Right forelimb (tissue), 1 donor: ENCODE measurements at places on chromosomes 2 and 18.
A peak's percentile ranks its signal among the peaks of the same experiment; 100 is the strongest.

- peak; percentile 69 for DNase-seq
These were observed 16.4 kb upstream of the HNMT start for GRCh38 chr2:137947728-137948336.

GRCh38 chr2:48287976-48288375, 242.0 kb upstream of the STON1 start:
- DNase-seq: no peak

GRCh38 chr2:175282300-175282699, 100.8 kb upstream of the ATP5MC3 start:
- DNase-seq: no peak

DNA sequence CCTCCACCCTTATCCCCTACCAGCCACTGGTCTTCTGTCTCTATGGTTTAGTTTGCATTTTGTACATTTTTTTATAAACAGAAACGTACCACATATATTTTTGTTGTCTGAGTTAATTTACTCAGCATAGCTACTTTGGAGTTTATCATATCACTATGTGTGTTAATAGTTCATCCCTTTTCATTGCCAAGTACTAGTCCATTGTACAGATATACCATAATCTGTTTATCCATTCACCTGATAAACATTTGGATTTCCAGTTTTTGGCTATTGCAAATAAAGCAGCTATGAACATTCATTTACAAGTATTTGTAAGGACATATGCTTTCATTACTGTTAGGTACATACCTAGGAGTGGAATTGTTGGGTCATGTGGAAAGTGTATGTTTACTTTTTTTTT, 123.6 kb downstream of the RHBDD1 start:
- no peak for DNase-seq

GRCh38 chr2:79393107-79393685, 119.7 kb upstream of the CTNNA2 start:
- DNase-seq: no peak

DNA sequence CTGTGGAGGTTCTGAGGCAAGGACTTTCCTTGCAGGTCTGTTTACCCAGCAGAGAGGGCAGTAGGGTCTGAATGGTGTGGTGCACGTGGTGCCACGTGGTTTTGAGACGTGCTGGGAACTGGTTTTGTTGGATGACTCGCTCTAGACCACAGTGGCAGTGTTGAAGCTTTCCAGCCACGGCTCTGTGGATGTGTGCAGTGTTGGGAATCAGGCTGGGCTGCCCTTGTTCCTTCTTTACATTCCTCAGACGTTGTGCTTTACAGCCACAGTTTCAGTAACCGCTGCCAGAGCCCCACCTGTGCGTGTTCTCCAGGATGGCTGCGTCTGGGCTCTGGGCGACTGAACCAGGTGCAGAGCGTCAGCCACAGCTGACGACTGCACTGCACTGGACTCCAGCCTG, 8.2 kb downstream of the CTDP1 start:
- no peak for DNase-seq

DNA sequence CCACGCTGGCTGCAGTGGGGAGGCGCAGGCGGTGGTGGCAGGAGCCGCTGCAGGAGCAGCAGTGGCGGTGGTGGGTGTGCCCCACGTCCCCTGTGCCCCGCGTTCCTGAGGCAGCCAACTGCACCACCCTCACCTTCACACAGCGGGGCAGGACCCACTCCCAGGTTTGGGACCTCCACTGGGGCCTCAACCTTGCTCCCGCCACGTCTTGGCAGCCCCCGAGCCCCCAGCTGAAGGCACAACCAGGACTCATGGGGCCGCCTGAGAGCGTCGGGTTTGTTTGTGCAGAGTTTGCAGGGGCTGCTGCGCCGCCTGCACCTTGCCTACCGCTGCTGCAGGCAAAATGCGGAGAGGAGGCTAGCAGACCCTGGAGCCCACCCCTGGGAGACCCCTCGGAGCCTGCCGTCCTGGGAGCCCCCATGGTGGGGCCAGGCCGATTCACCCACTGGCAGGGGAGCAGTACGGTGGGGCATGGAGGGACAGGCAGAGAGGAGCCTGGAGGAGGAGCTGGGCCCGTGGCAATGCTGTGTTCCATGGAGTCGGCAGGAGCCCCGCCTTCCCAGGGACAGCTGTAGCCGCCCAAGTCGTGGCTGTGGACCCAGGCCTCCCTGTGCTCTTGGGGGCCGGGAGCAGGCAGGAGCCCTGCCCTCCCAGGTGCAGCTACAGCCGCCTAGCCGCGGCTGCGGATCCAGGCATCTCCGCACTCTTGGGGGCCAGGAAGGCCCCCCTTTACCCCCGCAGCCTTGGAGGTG, 14.7 kb upstream of the EML6 start:
- DNase-seq: peak; percentile 73

DNA sequence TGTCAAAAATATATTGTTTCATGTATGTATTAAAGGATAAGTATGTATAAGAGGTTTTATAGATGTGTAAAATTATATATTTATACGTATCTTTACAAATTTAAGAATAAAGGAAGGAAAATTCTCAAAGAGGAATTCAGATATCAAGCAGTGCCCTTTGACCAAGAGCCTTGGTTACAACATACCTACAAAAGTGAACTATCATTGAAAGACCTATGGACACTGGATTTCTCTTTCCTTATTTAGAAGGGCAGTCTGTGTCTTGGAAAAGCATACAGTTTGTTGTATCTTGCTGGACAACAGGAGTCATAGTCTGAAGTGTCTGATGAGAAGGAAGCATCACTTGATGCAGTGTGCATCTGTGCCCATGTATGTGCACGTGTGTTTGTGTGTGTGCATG, 21.8 kb upstream of the USP40 start:
- DNase-seq: no peak

DNA sequence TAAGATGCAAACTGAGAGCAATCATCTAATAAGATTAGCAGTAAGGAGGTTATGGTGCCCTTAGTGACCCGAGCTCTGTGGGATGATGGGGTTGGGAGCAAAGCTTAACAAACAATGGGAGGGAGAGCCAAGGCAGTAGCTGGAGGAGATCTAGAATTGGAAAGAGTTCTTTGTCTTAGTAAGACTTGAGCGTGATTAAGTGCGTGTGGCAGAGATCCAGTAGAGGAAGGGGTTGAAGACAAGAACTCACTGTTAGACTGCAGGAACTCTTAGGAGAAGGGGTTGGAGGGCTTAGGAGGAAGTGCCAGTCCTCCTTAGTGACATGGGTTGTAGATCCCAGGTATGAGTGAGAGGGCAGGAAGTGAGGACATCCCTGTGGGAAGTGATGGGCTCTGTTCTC, 184.7 kb downstream of the GFPT1 start:
- DNase-seq: no peak

DNA sequence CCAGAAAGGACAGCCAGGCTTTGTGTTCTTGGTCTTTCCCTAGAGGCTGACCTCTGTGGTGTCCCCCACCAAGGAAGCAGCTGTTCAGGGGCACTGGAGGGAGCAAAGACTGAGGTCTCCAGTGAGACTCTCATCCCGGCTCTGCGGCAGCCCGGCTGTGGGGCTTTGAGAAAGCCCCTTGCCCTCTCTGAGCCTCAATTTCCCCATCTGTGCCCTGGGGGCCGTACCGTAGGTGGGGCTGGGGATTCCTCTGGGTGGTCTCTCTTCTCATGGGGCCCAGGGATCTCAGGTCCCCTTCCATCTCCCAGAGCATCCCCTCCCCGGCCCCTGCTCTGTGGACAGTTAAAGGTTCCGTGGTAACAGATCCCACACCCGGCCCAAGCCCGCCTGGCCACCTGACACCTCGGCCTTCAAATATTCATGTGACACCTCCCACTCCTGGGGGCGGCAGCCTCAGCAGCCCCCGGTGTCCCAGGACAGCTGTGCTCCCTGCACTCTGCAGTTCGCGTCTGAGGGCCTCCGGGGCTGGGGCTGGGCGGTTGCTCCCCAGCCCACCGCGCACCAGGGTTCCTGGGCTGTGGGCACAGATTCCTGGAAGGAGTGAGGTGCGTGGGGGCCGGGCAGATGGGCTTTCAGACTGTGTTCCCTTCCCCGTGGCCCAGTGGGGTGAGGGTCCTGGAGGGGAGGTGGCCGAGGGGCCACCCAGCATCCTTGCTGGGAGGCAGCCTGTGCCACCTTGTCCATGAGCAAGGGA, 15.1 kb upstream of the KLHL30 start:
- no peak for DNase-seq

DNA sequence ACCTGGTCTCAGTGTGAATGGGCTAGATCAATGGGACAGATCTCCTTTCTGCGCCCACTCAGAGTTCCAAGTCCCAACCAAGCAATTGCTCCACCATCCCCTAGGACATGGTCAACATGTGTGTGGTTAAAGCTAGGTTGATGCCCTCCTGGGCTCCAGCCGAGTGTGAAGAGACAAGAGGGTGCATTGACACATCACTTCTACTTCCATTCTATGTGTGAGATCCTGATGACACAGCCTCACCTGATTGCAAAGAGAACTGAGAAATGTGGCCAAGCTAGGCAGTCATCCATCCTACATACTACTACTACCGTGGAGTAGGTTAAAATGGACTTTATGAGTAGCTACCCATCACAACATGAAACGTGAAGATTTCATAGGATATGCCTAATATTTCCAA, 106.8 kb downstream of the NCKAP5 start:
- no peak for DNase-seq

- DNase-seq: peak; percentile 32
These were observed 71.5 kb upstream of the HDAC4 start for GRCh38 chr2:239472235-239472775.

- no peak for DNase-seq
These were observed 10.1 kb downstream of the KIF3C start for GRCh38 chr2:25972049-25972823.

DNA sequence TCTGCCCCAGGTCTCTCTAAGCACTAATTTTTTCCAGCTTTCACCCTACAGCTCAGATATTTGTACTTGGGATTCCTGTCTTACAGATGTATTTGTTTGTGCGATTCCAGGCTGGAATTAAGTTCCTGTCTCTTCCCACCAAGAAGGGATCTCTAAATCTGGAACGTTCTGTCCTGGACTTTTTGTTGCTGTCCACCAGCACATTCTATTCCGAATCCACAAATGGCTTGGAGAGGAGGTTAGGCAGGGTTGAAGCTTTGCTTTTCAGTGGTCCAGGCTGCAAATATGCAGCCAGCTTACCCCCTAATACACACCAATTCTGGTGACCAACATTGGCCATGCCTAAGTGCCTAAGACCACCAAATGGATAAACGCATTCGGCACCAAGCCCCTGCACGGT, 315.0 kb downstream of the TNS1 start:
- DNase-seq: no peak

GRCh38 chr2:209162129-209162528, 261.7 kb upstream of the MAP2 start:
- no peak for DNase-seq

- no peak for DNase-seq
These were observed 288.2 kb upstream of the SPHKAP start for GRCh38 chr2:228469721-228470120.

GRCh38 chr2:19009510-19009909, 348.9 kb downstream of the OSR1 start:
- DNase-seq: no peak

GRCh38 chr2:164030623-164031022, 294.8 kb upstream of the FIGN start:
- no peak for DNase-seq

DNA sequence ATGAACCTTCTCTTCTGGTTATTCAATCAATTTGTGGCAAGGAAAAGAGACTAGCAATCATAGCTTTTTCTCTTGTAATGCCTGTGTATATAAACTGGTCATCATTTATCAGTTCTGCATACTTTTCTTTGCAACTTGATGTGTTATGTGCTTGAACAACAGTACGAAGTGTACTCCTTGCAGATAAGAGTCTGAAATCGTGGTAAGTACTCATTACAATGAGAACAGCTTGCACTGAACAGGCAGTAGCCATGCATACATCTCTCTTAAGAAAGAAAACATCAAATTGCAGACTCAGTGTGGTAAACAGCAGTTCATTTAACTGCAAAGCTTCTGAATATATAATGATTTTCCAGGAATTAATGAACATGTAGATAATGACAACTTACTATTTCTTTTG, 64.3 kb downstream of the GREB1L start:
- DNase-seq: no peak

DNA sequence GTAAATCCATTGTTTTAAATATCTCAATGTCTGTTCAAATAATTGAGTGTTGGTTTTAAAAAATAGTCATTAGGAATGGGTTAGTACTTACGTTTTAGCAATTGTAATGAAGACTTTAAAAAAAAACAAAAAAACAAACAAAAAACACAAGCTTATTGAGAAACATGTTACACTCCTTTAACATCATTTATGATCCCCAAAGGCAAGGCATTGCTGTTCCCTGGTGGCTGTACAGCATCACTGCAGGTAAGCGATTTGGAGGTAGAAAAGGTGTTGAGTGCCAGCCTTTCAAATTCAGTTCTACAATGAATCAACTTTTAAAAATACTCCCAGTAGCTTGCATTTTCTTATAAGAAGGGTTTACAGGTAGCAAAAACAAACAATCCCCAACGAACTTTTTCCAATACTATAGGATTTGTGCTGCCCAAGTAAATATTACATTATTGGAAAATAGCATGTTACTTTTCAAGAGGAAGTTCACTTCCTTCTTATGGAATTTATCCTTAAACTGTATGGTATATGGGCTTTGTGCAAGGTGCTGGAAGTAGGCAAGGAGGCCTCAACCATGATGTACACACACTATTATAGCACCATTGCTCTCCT, 27.5 kb downstream of the CNRIP1 start:
- no peak for DNase-seq

- no peak for DNase-seq
These were observed 108.1 kb downstream of the AOX1 start for GRCh38 chr2:200693836-200694470.

DNA sequence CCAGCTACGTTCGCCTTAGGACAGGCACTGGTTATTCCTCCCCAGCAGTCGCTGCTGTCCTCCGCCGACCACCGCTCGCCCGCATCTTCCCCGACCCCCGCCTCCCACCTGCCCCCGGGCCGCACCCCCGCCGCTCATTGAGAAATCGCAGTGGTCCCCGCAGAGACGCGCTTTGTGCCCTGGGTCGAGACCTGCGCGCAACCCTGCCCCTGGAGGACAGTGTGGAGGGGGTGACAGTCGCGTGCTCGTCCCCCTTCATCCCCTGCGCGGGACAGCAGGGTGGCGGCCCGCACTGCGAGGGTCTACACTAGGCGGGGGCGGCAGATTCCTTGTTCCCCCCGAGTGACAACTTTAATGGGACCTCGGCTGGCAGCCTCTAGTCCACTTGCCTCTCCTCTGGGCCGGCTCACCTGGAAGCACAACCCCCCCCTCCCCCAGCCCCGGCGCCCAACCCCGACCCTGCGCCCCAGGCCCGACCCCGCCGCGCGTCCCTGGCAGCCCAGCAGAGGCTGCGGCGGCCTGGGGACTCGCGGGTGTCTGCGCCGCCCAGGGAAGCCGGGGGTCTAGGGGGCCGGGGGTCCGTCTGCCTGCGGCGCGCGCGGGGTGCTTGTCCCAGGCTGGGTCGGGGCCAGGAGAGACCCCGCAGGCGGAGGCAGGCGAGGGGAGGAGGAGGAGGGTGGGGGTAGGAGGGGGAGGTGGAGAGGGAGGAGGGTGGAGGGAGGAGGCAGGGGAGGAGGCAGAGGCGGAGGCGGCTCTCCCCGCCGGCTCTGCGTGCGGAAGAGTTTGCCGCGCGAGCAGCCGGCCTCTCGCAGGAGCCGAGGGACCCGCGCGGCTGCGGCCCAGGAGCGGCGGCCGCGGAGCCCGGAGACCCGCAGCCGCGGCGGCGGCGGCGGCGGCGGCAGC, at the start of gene NPAS2:
TSS of gene NPAS2 (plus strand) at position 770 of the 903 bp plus-strand sequence. CDS start 84,616 bp downstream, outside the sequence.
- peak; percentile 73 for DNase-seq

GRCh38 chr18:22168360-22168921, 948 bp upstream of the GATA6 start:
- peak; percentile 58 for DNase-seq
